Left cardiac atrium (tissue), 4 donors: ENCODE measurements at places on chromosomes 16 and 17. TPM values are rescaled to one million over a fixed set of nuclear protein-coding genes. Genes with fewer than 3 reads are reported as not detected.
A peak's percentile ranks its signal among the peaks of the same experiment; 100 is the strongest.

- DNase-seq, result peak; percentile 61
Measured at GRCh38 chr17:78128551-78129350, at the start of gene TMC6. Gene TMC6, minus strand, starts transcription at chr17:78128755. Its CDS starts 1,923 bp downstream, at chr17:78126832.

- no peak for DNase-seq
Measured at GRCh38 chr17:80962356-80963329, 29.0 kb upstream of the CHMP6 start.

- DNase-seq, result no peak
Measured at GRCh38 chr16:14464796-14465195, 165.3 kb downstream of the PARN start.

GRCh38 chr16:89523680-89524344, 15.6 kb downstream of the SPG7 start:
- no peak for DNase-seq

GRCh38 chr16:86566601-86566965, at the start of gene FOXC2:
Gene FOXC2, plus strand, starts transcription at chr16:86566829. Its CDS starts 507 bp downstream, at chr16:86567336.
- peak; percentile 92 for DNase-seq

DNA sequence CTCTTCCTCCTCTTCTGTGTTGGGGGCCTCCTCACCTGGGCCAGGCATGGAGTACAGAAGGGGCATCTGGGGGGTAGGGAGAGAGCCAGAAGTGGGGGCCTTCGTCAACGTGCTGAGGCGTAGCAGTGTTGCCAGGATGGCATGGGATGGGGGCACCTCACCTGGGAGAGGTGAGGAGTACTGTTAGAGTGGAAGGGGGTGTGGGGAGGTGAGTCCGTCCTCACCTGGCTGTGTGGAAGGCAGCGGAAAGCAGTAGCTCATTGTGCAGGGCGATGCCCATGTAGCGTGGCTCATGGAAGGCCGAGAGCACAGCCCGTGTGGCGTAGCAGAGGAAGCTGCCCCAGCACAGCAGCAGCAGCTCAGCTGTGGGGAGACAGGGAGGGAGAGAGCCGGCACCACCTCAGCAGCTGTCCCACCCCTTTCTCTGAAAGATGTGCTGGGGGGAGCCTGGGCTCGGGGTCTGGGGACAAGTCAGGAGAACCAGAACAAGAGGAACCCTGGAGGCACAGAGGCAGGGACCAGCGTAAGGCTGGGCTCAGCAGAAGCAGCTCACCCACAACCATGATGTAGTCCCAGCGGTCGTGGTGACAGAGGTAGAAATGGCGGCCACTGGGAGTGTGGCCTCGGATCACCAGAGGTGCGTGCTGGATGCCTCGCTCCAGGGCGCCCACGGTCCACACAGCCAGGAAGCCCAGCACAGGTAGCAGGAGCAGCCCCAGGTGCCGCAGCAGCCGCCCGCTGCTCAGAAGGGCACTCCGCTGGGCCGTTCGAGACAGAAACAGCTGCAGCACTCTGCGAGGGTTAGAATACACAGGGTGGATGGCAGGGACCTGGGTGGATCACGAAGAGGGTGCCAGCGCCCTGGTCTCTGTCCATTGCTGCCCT, 9.0 kb downstream of the GPR179 start:
- DNase-seq, result no peak

- DNase-seq, result peak; percentile 53
Measured at GRCh38 chr17:74354123-74354522, 7.5 kb downstream of the BTBD17 start.

GRCh38 chr16:86281421-86281820, 228.9 kb upstream of the FOXF1 start:
- DNase-seq, result no peak

DNA sequence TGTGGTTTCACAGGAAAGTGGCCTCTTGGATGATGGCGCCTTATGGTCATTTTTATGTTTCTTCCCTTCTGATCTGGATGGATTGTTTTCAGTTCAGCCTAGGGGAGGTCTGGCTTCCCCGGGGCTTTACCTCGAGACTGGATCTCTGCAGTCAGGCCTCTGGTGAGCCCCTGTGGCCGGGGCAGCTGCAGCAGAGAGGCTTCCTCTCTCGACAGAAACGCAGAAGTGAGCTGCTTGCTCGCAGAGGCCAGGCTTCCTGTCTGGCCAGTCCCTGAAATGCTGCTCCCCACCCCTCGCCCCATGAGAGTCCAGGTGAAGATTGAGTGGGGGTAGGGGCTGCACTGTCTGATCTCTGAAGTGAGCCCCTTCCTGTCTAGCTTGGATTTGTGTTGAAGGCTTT, 44.0 kb downstream of the PLCG2 start:
- no peak for DNase-seq

DNA sequence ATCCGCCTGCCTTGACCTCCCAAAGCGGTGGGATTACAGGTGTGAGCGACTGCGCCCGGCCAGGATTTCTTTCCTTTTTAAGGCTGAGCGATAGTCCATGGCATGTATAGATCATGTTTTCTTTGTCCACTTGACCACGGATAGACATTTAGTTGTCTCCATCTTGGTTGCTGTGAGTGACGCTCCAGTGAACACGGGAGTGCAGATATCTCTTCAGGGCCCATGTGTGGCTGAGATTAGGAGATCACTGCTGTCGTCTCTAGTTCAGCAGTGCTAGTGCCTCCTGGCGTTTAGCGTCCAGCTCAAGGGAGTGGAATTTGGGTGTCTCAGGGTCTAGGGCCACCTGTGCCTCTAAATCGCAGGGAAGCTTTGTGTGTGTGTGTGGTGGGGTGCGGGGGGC, 41.5 kb downstream of the ABCC1 start:
- DNase-seq, result no peak

The RAB11FIP4 gene
- total RNA-seq, result 6.1 TPM

The CSH2 gene
- not detected for total RNA-seq

The ICAM2 gene
- 33.0 TPM for total RNA-seq
